ENCODE measurements at places on chromosomes 2 and 18.

DNA sequence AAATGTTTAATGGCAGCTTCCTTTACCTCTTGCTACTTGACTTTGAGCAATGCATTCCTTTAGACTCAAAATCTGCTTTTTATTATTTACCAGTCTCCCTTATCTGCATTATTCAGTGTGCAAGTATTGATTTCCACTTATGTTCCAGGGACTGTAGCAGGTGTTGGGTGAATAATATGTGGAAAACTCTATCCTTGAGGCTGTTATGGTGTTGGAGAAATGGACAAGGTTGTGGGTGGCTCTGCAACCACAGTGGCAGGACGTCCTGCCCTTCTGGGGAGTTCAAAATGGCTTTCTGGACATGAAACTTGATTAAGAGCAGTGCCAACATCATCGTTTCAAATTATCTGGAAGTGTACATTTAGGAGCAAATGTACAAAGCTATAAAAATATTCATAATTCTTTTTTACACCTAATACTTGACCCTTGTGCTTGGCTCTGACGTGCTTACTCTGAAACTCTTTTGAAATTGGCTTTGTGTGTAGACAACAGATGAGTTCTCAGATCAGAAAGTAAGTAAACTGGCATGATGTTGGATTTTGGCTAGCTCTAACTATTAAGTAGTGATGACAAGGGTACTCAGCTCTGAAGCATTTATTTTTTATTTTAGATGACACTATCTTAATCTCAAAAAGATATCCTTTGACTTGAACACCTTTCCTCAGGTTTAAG is 766.2 kb downstream of the DPP10 start:
- DNase-seq: no peak

DNA sequence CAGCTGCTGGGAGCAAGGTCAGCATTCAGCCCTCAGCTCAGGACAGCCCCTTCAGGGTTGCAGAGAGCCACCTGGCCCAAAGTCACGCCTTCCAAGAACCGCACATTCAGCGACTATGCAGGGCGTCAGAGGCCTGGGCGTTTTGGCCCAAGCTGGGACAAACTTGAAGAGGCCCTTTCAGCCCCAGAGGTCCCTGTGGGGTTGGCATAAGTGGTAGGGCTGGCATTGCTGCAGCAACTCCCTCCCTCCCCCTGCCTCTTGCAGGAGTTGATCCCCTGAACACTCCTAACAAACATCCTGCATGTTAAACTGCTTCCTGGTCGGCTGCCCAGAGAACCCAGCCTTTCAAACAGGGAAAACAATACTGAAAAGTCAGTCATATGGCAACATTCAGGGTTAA is 192.9 kb upstream of the SMAD2 start:
- no peak for DNase-seq

DNA sequence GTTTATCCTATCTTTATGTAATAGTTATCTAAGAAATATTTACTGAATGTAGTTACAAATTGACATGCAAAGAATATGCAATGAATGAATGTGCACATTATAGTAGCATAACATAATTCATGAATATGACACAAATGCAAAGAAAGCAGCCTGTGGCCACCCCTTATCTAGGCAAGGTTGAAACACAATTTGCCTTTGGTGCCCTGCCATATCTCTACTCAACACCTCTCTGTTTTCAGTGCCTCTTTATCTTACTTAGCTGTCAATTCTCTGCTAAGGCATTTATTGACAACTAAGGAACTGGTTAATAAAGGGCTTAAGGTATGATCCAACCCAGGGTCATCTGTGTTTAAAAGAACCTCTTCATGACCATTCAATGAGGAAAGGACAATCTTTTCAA is 18.9 kb downstream of the REV1 start:
- no peak for DNase-seq

DNA sequence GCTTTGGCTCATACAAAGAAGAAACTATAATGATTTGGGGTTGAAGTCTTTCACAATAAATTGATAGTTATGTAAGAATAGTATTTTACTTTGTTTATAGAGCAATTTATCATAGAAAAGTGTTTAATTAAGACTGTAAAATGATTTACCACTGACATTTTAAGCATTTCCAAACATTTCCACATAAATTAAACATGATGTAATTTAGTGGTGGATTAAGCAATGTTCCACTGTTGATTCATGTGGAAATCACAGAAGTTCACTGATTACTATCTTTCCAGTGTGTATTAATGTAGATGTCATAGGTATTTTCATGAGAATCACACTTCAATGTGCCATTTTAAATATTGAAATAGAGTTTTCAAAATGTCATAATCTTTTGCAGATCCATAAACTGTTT is 40.1 kb upstream of the GRB14 start:
- DNase-seq: peak; percentile 24

DNA sequence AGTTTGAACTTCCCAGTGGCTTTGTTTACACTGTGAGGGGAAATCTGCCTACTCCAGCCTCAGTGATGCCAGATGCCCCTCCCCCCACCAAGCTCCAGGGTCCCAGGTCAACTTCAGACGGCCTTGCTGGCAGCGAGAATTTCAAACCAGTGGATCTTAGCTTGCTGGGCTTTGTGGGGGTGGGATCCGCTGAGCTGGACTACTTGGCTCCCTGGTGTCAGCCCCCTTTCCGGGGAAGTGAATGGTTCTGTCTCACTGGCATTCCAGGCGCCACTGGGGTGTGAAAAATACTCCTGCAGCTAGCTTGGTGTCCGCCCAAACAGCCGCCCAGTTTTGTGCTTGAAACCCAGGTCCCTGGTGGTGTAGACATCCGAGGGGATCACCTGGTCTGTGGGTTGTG is 70.0 kb upstream of the NEUROD1 start:
- no peak for DNase-seq

- DNase-seq: no peak
These were observed 278.0 kb upstream of the SPRED2 start for GRCh38 chr2:65710356-65710755.

- DNase-seq: no peak
These were observed 10.9 kb downstream of the TRIB2 start for GRCh38 chr2:12727641-12728040.

DNA sequence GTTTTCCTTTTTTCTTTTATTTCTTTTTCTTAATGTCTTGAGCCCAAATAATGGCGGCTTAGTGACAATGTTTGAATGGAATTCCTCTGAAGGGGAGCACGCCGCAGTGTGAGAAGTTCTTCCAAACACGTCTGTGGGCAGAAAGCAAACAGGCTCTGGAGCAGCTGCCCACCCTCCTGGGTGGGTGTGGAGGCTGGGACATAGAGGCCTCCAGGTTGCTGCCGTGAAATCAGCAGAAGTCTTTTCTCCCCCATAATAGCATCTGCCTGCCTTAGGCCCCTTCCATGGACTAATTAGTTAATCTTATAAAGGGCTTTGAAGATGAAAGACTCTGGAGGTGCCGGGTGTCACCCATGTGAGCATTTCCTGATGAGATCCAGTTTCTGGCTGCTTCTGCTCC is 213.9 kb downstream of the SH3RF3 start:
- DNase-seq: no peak

GRCh38 chr2:96787411-96787810 is 26.7 kb downstream of the CNNM4 start:
- no peak for DNase-seq

DNA sequence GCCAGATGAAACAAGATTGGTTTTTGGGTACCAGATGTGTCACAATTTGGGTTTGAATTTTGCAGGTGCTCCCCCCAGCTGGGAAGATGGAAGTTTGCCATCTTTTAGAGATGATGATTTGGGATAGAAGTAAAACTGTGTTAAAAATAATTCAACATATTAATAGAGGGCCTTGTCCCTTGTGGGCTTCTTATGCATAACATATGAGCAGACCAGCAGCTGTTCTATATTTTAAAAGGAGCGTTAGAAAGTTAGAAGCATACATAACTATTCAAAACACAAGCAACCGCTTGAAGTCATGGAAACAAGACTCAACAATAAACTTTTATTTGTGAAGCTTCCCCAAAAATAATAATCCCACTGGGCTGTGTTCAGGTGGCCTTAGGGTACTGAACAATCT is 62.8 kb downstream of the EFEMP1 start:
- no peak for DNase-seq

- no peak for DNase-seq
These were observed 13.1 kb downstream of the CCDC68 start for GRCh38 chr18:54946149-54946581.

DNA sequence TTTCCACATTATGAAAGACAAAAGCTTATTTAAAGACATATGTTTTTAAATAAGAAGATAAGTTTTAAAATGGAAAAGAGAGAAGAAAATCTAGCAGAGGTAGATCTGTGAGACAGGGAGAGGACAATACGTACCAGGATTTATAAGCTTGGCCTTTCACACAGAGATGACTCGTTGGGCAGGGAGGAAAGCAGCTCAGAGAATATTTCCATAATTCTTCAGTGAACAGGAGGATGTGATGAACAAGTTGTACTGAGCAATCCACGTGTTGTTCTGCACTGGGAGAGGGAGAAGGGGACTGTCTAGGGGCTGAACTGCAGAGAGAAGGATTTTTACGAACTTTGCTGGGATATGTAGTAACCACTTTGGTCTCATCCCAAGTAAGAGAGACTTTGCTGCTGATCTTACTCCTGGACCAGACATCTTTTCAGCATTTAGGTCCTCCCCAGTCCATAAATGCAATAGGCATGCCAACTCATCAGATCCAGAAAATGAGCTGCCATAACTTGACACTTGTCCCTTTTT is 162.5 kb upstream of the SETBP1 start:
- DNase-seq: no peak

DNA sequence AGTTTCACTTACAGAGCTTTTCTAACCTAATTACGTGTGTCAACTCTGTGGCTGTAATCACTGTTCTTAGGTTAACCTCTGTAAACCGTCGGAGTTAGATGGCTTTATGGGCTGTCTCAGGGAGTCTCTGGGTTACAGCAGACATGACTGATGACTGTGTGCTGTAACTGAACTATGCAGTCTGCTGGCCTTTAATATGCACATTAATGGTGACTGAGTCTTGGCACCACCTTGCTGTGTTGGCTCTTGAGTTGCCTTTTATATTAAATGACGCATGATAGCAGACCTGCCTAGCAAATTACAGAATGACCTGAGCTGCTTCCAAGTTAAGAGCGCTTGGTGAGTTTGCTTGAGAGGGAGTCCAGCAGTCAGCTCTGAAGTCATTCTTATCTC is 90.1 kb downstream of the ACKR3 start:
- no peak for DNase-seq

GRCh38 chr2:222935688-222936298 is 75.0 kb downstream of the ACSL3 start:
- no peak for DNase-seq

DNA sequence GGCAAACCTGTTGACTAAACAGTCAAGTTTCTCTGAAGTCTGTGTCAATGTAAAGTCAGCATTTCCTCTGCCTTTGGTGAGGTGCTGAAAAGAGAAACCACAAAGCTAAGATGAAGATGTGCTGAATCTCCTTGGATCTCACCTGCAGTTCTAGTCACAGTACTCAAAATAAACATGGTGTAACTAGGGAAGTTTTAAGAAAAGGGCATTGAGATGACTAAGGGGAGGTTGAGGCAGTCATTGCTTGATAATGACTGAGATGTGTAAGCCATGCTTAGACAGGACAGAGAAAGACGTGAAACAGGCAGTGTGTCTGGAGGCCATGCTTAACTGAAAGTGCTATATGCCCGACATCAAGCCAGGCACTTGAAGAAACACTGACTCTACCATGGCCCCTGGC is 1010.0 kb upstream of the CELF4 start:
- DNase-seq: no peak

- DNase-seq: no peak
These were observed 115.1 kb upstream of the ST6GAL2 start for GRCh38 chr2:107001062-107001461.

DNA sequence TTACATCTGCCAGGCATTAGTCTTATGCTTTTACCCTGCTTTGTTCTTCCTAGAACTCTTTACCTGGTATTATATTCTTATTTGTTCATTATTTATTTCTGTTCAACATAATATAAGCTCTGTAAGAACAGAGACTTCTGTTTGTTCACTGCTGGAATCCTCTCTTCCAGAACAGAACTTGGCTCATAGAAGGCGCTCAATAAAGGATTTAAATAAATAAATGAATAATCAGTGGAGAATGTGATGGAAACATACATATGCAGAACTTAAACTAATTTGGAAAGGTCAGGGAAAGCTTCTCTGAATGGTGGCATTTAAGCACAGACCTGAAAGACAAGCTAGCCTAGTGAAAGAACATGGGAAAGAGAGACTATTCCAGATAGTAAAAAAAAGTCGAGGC is 24.3 kb downstream of the NCKAP1 start:
- DNase-seq: no peak

GRCh38 chr2:190488516-190489233 is 45.8 kb downstream of the NEMP2 start:
- no peak for DNase-seq

- no peak for DNase-seq
These were observed 9.3 kb upstream of the AGBL5 start for GRCh38 chr2:27042159-27042661.

DNA sequence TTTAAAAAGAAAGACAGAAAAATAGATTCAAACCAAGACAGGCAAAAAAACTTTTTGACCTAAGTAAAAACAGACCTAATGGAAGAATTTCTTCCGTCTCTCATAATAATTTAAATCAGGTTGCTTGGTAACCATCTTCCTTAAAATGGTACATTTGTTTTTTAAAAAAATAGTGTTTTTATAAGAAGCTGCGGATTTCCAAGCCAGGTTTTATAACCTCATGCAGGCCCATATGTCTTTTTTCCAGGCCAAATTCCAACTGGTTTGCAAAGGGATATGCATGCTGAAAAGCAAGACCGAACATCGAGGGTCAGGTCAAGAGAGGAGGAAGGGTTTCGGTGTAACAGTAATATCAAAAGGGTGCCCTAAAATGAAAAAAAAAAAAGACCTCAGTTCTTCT is 172.9 kb downstream of the MAIP1 start:
- DNase-seq: no peak

DNA sequence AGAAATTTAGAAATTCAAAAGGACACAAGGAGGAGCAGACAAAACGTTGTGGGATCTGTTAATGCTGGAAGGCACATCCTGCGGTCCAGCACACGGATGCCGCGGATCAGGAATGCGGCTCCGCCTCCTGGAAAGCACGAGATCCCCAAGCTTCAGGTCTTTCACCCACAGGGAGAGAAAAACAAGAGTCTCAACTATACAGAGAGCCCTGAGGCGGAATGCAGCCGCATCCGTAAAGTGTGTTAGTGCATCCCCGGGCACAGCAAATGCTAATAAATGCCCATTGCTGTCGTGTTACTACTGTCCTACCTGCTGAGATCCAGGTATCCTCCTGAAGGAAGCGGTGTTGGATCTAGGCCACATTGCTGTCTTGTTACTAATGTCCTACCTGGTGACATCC is 303.9 kb downstream of the EIPR1 start:
- no peak for DNase-seq
